ENCODE measurements at places on chromosomes 16 and 17.

DNA sequence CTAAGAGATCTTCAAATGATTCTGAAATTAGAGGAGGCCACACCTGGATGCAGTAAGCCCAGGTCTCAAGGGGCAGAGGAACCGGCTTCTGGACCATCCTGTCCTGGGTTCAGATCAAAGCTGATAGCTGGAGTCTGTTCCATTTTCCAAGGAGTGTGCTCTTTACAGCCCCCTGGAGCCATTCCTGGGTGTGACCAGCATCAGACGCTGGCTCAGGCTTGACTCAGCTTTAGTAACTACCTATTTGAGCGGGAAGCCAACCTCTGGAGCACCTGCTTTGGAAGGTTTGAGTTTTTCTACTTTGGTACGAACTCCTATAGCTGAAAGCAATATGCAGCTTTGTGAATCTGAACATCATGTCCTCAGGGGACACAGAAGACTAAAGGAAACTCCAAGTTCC, 12.9 kb upstream of the BBS2 start:
- no peaks in the 10 kb centered on the region for H3K27me3 ChIP-seq
- DNase-seq: no peak
- no peaks in the 10 kb centered on the region for H3K4me1 ChIP-seq
- no peaks in the 10 kb centered on the region for H3K36me3 ChIP-seq
- no peak overlapping the region for H3K27ac ChIP-seq
- H3K4me3 ChIP-seq: no peak overlapping the region

GRCh38 chr17:16953841-16954240, 18.1 kb downstream of the TNFRSF13B start:
- no peaks in the 10 kb centered on the region for H3K36me3 ChIP-seq
- H3K27me3 ChIP-seq: no peaks in the 10 kb centered on the region
- H3K4me1 ChIP-seq: no peaks in the 10 kb centered on the region
- H3K4me3 ChIP-seq: no peak overlapping the region
- DNase-seq: peak; percentile 20

- no peaks in the 10 kb centered on the region for H3K36me3 ChIP-seq
- no peaks in the 10 kb centered on the region for H3K27me3 ChIP-seq
- H3K4me3 ChIP-seq: no peak overlapping the region
Observed at GRCh38 chr16:9016824-9017223, 53.1 kb upstream of the USP7 start.

DNA sequence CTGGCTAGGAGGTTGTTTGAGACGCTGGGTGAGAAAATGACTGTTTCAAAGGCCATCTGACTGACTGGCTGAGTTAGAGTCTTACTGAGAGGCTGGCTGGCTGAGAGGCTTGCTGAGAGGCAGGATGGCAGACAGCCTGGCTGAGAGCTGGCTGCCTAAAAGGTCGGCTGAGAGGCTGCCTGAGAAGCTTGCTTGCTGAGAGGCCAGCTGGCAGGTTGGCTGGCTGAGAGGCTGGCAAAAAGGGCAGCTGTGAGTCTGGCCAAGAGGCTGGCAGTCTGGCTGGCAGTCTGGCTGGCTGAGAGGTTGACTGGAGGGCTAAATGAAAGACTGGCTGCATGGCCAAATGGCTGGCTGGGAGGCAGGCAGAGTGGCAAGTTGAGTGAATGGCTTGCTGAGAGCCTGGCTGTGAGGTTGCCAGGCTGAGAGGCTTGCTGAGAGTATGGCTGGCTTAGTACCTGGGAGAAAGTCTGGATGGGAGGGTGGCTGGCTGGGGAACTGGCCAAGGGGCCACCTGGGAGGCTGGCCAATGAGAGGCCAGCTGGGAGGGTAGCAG, 35.3 kb upstream of the ACSM2B start:
- H3K27me3 ChIP-seq: no peaks in the 10 kb centered on the region
- no peaks in the 10 kb centered on the region for H3K36me3 ChIP-seq
- H3K4me3 ChIP-seq: no peak overlapping the region
- H3K27ac ChIP-seq: no peak overlapping the region
- DNase-seq: no peak

DNA sequence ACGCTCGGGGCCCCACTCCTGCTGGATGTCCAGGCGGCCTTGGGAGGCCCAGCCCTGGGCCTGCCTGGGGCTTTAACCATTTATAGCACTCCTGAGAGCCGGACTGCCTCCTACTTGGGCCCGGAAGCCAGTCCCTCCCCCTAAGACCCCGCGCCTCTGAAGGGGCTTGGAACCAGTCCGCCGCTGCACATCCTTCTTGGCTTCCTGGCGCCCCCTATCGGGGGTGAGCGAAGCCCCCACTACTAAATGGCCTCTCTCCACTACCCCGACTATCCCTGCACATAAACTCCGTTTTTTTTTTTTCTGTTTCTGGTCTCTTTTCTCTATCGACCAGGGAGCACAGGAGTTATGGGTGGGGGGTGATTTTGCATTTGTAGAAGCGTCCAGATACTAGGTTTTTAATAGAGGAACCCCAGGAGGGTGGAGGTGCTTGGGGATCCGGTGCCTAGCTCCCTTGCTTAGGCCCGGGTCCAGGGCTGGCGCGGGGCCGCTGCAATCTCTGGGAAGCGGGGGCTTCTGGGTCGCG, 633 bp upstream of the NOL3 start:
- peaks cover 1% of the 10 kb centered on the region for H3K36me3 ChIP-seq
- peaks cover 35% of the 10 kb centered on the region for H3K4me1 ChIP-seq
- H3K4me3 ChIP-seq: peak overlapping the region; percentile 55
- no peak overlapping the region for H3K27ac ChIP-seq

- DNase-seq: no peak
- H3K27me3 ChIP-seq: no peaks in the 10 kb centered on the region
- no peak overlapping the region for H3K4me3 ChIP-seq
- no peaks in the 10 kb centered on the region for H3K4me1 ChIP-seq
- H3K36me3 ChIP-seq: no peaks in the 10 kb centered on the region
Observed at GRCh38 chr16:13992322-13992721, 72.4 kb downstream of the ERCC4 start.
